ENCODE measurements at places on chromosomes 6 and 20.

DNA sequence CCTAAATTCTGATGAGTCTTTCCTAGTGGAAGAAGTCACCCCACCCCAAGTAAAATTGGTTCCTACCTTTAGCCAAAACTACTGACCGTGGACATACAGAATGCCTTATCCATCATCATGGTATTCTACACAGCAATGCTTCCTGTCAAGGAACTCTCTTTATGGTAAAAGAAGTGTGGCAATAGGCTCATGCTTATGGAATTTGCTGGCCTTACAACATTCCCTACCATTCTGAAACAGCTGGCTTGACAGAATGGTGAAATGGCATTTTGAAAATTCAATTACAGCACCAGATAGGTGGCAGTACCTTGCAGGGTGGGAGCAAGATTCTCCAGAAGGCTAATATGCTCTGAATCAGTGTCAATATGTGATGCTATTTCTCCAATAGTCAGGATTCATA lies 41.8 kb upstream of the BACH2 start:
- no peak overlapping the region for H3K27ac ChIP-seq
- H3K27me3 ChIP-seq = peaks cover 3% of the 10 kb centered on the region
- peak; percentile 33 for DNase-seq
- H3K4me3 ChIP-seq = no peak overlapping the region

DNA sequence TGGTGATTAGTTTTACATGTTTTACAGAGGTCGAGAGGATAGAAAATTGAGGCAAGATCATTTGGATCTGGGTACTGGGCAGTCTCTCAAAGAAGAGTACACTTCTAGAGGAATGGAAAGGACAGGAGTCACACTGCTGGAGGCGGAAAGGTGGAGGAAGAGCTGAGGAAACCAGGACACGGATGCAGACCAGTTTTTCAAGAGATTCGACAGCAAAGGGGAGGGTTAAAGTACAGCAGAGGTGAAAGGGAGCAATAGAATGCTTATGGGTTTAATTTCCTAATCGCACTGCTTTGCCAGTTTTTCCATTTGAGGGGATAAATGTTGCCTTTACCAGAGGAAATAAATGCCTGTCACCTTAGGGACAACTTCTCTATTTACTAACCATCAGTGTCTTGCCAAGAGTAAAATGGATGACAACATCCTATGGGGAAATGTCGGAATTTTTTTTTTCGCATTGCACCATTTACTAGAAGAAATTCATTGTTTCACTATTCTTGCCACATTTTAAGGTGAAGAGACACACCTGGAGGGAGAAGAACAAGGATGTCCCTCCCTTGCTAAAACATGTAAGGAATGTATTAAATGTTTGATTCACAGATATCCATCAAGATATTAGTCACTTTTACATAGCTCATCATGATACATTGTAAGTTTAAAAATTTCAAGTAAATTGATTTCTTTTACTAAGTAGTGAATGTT lies 226.6 kb downstream of the COL12A1 start:
- no peaks in the 10 kb centered on the region for H3K36me3 ChIP-seq
- no peaks in the 10 kb centered on the region for H3K27me3 ChIP-seq
- H3K4me3 ChIP-seq = no peak overlapping the region
- no peak for DNase-seq
- no peaks in the 10 kb centered on the region for H3K4me1 ChIP-seq

DNA sequence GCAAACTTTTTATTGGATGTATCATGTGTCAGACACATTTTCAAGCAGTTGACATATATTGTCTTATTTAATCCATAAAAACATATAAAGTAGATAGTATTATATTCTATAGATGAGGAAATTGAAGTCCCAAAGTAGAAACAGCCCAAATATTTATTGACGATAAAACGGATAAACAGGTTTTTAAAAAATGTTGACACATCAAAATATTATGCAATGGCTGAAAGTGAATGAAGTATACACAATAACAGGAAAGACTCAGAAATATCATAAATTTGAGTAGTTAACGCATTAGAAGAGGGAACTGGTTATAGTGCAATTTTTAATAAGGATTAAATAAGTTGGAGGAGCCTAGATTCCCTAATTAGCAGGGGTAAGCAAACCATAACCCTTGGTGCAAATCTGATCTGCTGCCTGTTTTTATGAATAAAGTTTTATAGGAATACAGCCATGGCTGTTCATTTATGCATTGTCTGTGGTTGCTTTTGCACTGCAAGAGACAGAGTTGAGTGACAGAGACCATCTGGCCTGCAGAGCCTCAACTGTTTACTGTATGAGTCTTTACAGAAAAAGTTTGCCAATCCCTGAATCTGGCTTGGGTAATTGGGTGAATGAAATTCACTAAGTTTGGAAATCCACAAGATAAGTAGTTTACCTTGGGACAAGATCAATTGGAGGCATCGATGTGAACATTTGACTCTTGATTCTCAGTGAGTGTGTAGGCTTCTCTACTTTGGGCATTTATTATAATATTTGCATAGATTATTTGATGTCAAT lies 50.6 kb upstream of the EXOC2 start:
- no peak overlapping the region for H3K27ac ChIP-seq
- no peaks in the 10 kb centered on the region for H3K4me1 ChIP-seq
- DNase-seq = no peak
- no peaks in the 10 kb centered on the region for H3K27me3 ChIP-seq

GRCh38 chr20:23874747-23875146 lies 4.8 kb downstream of the CST5 start:
- no peak for DNase-seq
- no peaks in the 10 kb centered on the region for H3K27me3 ChIP-seq
- no peak overlapping the region for H3K27ac ChIP-seq
- no peaks in the 10 kb centered on the region for H3K36me3 ChIP-seq

DNA sequence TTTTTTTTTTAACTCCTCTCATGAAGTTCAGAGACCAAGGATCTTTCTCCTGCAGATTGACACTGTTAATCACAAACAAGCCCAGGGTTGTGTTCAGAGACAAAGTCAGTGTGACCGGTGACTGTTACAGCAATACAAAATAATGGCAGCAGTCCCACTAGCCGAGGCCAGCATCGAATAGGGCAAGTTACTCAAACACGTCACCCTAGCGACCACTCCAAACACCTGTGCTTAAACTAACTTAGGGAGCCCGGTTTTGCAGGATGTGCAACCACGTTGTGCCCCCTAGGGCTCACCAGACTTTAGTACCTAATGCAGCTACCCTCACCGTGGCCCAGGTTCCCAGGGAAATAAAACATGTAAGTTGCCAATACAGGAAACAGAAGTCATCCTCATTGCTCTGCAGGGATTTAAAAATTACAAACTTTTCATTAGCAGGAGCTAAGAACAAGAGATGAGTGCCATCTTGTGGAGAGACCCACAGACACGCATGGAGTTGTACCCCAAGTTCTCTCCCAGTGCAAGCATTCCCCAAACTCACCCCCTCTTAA lies 38.1 kb downstream of the FAM50B start:
- DNase-seq = no peak
- peaks cover 11% of the 10 kb centered on the region for H3K4me1 ChIP-seq
- no peak overlapping the region for H3K4me3 ChIP-seq
- H3K36me3 ChIP-seq = no peaks in the 10 kb centered on the region
- no peaks in the 10 kb centered on the region for H3K27me3 ChIP-seq

DNA sequence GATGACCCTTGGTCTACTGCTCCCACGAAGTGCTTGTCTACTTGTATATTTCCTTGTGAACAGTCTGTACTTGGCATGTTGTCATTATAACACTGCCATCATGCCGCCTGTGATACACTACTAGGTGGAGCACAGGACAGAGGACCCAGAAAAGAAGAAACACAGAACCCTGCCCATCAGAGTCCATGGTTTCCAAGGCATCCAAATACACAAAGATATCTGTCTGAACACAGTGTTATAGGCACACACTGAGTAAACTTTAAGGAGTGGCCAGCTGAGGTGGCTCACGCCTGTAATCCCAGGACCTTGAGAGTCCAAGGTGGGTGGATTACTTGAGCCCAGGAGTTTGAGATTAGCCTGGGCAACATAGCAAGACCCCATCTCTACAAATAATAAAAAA lies 110.5 kb upstream of the SLC2A12 start:
- no peak overlapping the region for H3K27ac ChIP-seq
- H3K27me3 ChIP-seq = no peaks in the 10 kb centered on the region
- no peak overlapping the region for H3K4me3 ChIP-seq
- no peaks in the 10 kb centered on the region for H3K4me1 ChIP-seq

- DNase-seq = no peak
- H3K36me3 ChIP-seq = no peaks in the 10 kb centered on the region
- no peak overlapping the region for H3K27ac ChIP-seq
Measured at GRCh38 chr6:166898910-166899309, 57.4 kb downstream of the RNASET2 start.

GRCh38 chr6:3816251-3816650 lies 32.9 kb upstream of the FAM50B start:
- peaks cover 12% of the 10 kb centered on the region for H3K4me1 ChIP-seq
- no peak overlapping the region for H3K4me3 ChIP-seq
- DNase-seq = no peak

GRCh38 chr6:165766457-165766856 lies 103.4 kb upstream of the PDE10A start:
- no peak overlapping the region for H3K4me3 ChIP-seq
- no peaks in the 10 kb centered on the region for H3K36me3 ChIP-seq
- DNase-seq = peak; percentile 10
- H3K4me1 ChIP-seq = peaks cover 5% of the 10 kb centered on the region

DNA sequence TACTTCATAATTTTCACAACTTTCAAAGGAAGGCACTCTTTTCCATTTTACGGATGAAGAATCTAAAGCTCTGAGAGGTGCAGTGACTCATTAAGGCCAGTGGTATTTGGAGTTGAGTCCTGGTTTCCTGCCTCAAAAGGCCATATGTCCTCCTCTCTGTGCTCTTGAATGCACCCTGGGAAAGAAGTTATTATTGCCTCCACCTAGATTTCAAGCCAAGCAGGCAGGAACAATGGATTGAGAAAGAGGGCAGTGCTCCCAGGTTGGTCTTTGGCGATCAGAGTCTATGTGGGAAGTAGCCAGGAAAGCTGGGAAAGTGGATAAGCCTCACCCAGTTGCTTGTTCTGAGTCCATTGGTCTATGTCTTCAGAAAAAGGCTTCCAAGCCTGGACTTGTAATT lies 165.0 kb downstream of the MAFB start:
- peaks cover 7% of the 10 kb centered on the region for H3K4me1 ChIP-seq
- DNase-seq = peak; percentile 15
- no peaks in the 10 kb centered on the region for H3K36me3 ChIP-seq
- no peak overlapping the region for H3K4me3 ChIP-seq
- H3K27ac ChIP-seq = no peak overlapping the region
- H3K27me3 ChIP-seq = no peaks in the 10 kb centered on the region

DNA sequence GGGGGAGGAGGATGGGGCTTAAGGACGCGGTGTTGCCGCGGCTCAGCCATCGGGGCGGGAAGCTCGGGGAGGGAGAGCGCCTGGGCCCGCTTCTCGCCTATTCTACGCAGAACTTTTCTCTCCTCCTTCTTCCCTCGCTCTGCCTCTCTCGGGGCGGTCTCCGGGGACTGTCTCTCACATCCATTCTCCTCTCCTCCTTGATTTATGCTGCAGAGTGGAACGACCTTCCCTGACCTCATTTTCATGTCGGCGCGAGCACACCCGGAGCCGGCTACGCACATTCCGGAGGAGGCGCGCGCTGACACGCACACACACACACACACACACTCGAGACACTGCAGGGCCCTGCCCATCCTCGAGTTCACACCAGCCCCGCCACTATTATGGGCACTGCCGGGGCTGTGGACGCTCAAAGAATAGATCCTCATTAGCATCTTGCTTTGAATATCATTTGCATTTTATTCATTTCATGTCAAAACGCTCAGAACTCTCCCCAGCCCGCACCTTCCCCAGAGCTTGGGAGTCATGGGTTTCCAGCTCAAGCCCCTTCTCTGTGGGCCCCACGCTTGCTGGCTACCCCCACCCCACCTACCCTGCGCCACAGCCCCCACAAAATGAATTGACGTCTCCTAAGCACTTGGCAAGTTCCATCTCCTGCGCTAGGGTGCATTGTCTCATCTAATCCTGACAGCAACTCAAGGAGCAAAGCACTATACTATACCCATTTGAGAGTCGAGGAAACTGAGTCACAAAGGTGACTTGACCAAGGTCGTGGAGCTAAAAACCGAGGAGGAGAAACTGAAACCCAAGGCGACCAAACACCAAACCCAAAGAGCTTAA lies 36.8 kb downstream of the NCR2 start:
- peaks cover 9% of the 10 kb centered on the region for H3K4me1 ChIP-seq
- H3K4me3 ChIP-seq = peak overlapping the region; percentile 33
- H3K36me3 ChIP-seq = no peaks in the 10 kb centered on the region
- H3K27me3 ChIP-seq = peaks cover 78% of the 10 kb centered on the region

- no peaks in the 10 kb centered on the region for H3K36me3 ChIP-seq
- no peaks in the 10 kb centered on the region for H3K4me1 ChIP-seq
- H3K4me3 ChIP-seq = no peak overlapping the region
- no peaks in the 10 kb centered on the region for H3K27me3 ChIP-seq
Measured at GRCh38 chr6:71153755-71154325, 134.8 kb upstream of the OGFRL1 start.

DNA sequence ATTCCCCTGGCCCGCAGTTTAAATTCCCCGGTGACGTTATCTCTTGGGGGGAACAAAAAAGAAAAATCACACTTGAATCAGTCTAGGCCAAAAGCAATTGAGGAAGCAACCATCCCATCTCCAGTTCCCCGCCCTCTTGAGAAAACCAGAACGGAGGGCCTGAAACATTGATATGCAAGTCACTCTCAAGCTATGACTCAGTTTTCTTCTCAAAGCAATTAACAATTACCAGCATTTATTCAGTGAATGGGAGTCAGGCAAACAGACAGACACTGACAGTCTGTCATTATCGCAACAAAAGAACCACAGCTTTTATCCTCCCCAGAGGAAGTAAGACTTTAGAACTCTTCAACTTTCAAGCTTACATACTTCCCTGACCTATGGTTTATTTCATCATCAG lies 100.9 kb downstream of the OPRM1 start:
- H3K4me3 ChIP-seq = no peak overlapping the region
- no peak overlapping the region for H3K27ac ChIP-seq
- no peaks in the 10 kb centered on the region for H3K4me1 ChIP-seq
- no peaks in the 10 kb centered on the region for H3K36me3 ChIP-seq
- no peaks in the 10 kb centered on the region for H3K27me3 ChIP-seq

- no peak for DNase-seq
- H3K27ac ChIP-seq = no peak overlapping the region
- no peaks in the 10 kb centered on the region for H3K36me3 ChIP-seq
- no peak overlapping the region for H3K4me3 ChIP-seq
- H3K4me1 ChIP-seq = no peaks in the 10 kb centered on the region
Measured at GRCh38 chr6:33962246-33963027, 158.6 kb upstream of the MLN start.

GRCh38 chr6:27111743-27112142 lies 135.8 kb upstream of the PRSS16 start:
- no peaks in the 10 kb centered on the region for H3K4me1 ChIP-seq
- H3K4me3 ChIP-seq = no peak overlapping the region
- no peak for DNase-seq
- H3K27ac ChIP-seq = no peak overlapping the region
- no peaks in the 10 kb centered on the region for H3K27me3 ChIP-seq

Data from astrocyte (in vitro differentiated cells and primary cell).